ENCODE measurements at places on chromosomes 5 and 9.
A peak's percentile ranks its signal among the peaks of the same experiment; 100 is the strongest.

DNA sequence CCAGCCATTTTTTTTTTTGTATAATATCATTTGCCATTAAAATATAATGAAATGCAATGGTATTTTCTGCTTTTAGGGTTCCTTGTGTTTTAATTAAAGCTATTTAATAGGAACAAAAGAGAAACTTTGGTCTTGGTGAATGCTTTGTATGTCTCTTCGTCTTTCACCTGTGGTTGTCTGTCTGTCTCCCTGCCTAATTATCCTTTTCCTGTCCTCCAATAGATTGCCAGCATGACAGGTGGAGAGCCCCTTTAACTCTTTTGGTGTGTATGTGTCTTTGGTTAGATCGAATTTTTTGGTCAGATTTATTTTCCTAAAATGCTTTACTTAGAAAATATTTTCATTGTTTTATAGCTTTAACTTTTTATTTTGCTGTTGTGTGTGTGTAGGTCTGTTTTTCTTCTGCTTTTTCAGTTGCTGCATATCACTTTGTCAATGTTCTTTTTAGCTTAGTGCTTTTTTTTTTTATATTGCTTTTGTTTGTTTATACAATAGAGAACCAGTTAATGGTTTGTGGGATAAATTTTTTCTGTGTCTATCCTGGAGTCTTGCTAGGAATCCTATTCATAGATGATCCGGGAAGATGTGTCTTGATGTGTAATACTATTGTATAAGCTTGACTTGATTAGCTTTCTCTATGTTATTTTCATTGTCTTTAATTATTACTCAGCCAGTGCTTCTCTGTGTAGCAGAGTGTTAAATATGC, 8.6 kb downstream of the CHMP5 start:
- no peak for DNase-seq

GRCh38 chr5:67163863-67164595, 32.6 kb downstream of the CD180 start:
- DNase-seq, result no peak

DNA sequence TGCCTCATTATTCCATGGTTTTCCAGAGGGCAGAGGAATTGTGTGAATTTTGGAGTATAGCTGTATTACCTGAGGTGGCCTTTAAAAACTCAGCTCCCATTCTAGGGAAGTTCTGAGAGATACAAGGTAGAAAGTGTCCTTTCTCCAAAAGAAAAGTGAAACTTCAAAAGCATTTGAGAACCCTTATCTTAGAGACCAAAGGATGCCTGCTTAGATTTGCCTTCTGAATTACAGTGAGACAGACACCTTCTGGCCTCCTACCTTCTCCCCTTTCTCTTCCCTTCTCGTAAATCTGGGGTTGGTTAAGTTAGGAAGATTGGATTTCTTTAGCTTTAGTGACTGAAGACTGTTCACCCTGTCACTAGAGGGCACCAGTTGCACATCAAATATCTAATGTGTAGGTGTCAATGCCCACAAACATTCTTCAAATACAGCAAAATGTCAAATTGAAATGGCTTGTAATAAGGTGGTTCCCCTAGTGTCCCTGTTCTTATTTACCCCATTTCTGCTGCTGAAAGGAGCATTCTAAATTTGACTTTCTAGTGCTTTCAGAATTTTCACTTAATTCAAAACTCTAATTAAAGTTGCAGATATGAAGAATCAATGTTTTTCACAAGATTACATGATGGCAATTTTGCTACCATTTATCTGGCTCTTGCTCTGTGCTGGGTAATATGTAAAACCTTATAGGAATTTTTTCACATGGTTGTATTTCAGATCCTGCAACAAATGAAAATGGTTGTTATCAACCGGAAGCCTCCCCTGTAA, 46.7 kb downstream of the PRRC1 start:
- DNase-seq, result peak; percentile 8

DNA sequence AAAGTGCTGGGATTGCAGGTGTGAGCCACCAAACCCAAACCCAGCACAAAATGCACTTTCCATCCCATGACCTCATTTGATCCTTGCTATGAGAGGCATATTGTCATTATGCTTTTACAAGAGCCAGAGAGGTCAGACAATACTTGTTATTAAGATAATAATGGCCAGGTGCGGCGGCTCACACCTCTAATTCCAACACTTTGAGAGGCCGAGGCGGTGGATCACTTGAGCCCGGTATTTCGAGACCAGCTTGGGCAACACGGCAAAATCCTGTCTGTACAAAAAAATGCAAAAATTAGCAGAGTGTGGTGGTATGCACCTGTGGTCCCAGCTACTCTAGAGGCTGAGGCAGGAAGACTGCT, 55.9 kb upstream of the IL17B start:
- DNase-seq, result no peak

DNA sequence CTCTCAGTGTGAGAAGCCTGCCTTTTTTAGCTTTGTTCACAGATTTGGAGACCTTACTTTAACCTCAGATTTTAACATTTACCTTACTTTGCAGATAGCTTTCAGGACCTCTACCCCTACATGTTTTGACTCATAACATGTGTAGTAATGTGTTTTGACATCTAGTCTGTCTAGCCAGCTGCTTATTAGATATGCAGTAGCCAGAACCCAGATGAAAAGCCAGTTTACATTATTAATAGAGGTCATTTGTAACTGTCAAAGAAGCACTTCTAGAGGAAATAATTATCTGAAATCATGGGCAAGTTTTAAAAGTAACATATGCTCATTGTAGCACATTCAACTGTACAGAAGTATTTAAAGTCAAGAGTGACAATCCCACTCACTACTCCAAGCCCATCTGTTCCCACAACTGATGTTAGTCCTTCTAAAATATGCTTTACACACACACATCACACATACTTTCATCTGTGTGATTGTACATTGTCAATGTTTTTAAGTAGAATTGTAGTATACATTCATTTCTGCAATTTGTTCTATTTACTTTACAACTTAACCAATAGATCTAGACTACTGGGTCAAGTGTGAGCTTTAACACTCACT, 71.8 kb upstream of the NIPAL4 start:
- DNase-seq, result no peak

- DNase-seq, result no peak
Observed at GRCh38 chr5:100600298-100600994, 65.3 kb downstream of the FAM174A start.

DNA sequence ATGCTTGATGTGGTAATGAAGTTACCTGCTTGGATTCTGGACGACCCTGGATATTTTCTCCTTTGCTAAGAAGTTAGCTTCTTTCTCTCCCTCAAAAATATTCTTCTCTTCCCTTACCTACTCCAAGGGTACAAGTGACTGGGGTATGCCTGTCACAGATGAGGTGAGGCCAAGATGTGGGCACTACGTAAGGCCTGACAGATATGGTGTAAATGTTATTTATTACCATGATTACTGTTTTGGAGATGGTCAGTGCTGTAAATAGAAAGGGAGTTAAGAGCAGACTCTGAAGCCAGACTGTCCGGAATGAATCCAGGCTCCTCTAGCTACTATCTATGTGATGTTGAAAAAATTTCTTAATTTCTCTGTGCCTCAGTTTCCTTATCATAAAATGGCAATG, 1.1 kb upstream of the KIAA1958 start:
- no peak for DNase-seq

DNA sequence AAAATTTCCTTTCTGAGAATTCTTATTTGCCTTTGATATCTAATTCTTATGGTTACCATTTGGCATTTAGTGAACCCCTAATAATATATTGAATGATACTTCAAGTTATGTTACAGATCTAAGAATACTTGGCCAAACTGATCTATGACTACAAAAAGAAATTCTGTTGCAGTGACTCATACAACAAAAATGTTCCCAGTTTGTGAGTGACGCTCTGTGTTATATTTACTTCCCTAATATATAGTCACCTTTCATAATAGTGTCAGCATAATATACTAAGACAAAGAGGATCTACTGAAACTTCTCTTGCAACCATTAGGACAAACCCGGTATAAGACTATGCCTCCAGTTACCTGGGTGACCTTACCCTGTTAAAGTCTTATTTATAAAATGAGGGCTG, 216.9 kb upstream of the TLX3 start:
- DNase-seq, result no peak

GRCh38 chr5:177433658-177434217, 7.3 kb downstream of the GRK6 start:
- no peak for DNase-seq

DNA sequence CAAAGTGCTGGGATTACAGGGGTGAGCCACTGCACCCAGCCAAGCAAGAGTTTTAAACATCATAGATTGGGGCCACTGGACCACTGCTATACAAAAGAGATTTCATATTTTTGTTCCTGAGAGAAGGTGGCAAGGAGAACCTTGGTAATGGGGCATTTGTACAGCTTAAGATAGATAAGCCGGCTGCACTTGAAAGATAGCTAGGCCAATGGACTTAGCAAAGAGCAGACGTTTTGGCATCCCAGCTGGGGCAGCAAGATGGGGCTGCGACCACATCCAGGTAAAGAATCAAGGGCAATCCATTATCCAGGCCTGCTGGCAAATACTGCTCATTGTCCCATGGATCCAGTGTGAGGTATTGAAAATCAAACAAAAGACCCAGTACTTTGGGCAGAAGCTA, 3.9 kb upstream of the ISCA1 start:
- DNase-seq, result no peak

GRCh38 chr9:110298043-110298605, 39.5 kb downstream of the TXNDC8 start:
- DNase-seq, result no peak

DNA sequence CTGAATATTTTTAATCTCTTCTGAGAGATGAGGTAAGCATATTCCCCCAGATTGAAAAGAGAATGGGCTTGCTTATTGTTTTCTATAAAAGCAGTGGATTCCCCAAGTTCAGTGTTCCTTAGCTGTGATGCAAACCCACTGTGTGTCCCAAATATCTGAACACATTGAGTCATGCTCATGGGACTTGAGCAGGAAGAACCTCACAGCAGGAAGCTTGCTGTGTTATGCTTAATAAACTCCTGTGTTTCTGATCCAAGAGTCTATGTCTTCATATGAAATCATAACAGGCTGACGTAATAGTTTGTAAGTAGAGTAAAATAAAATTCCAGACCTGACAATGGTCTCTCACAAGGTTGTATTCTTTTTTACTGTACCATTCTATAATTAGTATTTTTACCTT, 24.8 kb upstream of the LOX start:
- DNase-seq, result no peak

GRCh38 chr9:136700304-136700703, 12.1 kb upstream of the DIPK1B start:
- DNase-seq, result no peak

DNA sequence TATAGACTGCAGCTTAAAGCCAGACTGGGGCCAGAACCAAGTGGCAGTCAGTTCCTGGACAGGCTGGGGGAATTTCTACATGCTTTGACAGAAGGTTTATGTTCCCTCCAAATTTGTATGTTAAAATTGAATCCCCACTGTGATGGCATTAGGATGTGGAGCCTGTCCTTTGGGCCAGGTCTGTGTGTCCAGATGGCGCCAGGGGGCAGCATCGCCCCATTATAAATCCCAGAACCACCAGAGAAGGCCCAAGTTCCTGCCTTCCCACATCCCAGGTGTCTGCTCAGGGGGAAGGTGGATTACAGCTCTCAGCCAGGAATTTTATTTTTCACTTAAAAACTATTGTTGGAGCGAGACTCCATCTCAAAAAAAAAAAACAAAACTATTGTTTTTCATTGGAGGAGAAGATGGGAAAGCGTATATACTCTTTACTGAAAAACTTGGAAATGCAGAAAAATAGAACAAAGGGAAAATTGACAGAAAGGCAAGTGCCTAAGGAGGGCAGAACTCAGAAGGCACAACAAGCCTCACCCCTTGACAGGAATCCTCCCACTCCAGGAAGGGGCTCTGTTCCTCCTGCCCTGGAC, 5.0 kb downstream of the IL3 start:
- no peak for DNase-seq

DNA sequence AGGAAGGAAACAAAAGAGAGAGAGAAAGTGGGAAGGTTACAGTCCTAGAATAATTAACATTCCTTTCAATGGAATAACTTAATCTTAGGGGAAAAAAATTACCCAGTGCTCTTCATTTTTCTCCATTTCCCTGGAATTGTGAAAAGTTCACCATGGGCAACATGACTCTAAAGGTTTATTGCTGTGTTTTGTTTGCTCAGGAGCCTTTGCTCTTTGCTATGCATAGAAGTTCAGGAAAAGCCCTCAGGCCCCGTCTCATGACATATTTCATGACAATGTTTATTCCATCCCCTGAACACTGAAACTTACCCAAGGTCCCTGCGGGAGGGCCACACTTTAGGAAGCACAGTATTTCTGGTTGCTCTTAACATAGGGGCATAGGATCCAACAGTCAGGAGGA, 9.8 kb upstream of the CTSL start:
- no peak for DNase-seq

- no peak for DNase-seq
Observed at GRCh38 chr9:36194326-36195000, 3.7 kb downstream of the CLTA start.

- DNase-seq, result no peak
Observed at GRCh38 chr5:146365618-146366017, 27.0 kb downstream of the POU4F3 start.

DNA sequence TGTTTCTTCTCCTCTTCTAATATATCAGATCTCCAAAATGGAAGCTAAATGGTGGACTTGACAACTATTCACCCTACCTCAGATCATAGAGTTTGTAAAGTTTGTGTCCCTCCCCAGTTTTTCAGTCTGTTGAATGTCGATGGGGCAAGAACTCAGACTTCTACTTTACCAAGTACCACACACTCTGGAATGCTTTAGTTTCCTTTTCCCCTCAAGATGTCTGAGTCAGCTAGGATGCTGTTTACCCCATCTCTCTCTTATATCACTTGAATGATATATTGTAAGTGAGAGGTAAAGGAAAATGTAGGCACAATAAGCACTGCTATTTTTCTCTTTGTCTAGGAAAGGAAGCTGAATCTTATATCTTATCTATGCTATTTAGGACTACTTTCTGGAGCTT, 25.9 kb upstream of the TAL2 start:
- no peak for DNase-seq

- DNase-seq, result no peak
Observed at GRCh38 chr5:157593052-157593757, 17.6 kb upstream of the ADAM19 start.

- no peak for DNase-seq
Observed at GRCh38 chr9:92164490-92164889, 49.3 kb upstream of the SPTLC1 start.

- DNase-seq, result no peak
Observed at GRCh38 chr9:124514125-124514524, 6.9 kb upstream of the NR5A1 start.

DNA sequence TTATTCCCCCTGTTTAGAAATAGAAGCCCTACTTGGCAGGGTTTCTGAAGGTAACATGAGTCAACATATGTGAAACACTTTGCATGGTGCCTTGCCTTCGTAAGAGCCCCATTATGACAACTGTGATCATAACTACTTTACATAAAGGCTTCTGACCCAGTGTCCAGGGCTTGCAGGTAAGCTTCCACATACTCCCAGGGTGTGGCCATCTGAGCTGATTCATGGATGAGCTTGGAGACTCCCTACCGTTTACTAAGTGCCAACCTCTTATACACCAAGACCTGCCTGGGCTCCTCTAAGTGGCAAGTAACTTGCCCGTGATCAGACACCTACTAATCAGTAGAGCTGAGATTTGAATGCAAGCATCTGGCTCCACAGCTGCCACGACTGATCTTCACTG, 62.8 kb upstream of the C5orf58 start:
- no peak for DNase-seq

- DNase-seq, result no peak
Observed at GRCh38 chr5:126446498-126447224, 23.5 kb downstream of the GRAMD2B start.

GRCh38 chr5:176723440-176723839, 76.2 kb downstream of the TSPAN17 start:
- no peak for DNase-seq

- no peak for DNase-seq
Observed at GRCh38 chr5:50717651-50718050, 51.2 kb downstream of the PARP8 start.
